Right ventricle myocardium superior (tissue), 1 donor: ENCODE measurements at places on chromosomes 13 and 19. TPM values are rescaled to one million over a fixed set of nuclear protein-coding genes. Genes with fewer than 3 reads are reported as not detected.

- DNase-seq = no peak
These were observed at the start of gene RTBDN for GRCh38 chr19:12834566-12834943. RTBDN (minus strand) TSS chr19:12834579; CDS start chr19:12829979, 4,600 bp downstream.

DNA sequence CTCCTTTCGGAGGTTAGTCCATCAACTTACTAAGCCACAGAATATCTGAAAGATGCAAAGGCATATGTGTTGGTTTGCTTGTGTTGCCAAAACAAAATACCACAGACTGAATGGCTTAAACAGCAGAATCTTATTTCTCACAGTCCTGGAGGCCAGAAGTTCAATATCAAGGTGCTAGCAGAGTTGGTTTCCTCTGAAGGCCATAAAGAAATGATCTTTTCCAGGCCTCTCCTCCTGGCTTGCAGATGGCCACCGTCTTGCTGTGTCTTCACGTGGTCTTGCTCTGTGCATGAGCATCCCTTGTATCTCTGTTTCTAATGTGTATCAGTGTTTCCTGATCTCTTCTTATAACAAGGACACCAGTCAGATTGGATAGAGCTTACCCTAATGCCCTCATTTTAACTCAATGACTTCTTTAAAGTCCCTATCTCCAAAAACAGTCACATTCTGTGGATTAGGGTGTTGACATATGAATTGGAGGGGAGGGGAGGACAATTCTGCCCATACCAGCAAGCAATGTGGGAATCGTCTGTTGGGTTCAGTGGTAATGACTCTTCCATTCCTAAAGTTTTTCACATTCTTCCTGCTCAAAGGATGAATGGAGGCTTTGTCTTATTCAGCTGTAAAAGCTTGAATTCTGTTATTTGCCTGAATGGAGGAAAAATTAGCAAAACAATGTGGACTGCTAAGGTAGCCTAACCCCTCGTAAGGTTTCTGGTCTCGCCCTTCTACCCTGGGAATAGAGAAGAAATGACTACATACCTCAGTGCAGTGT lies 715.7 kb downstream of the DIAPH3 start:
- no peak for DNase-seq

GRCh38 chr13:40026174-40026585 lies 370.7 kb downstream of the COG6 start:
- no peak for DNase-seq

DNA sequence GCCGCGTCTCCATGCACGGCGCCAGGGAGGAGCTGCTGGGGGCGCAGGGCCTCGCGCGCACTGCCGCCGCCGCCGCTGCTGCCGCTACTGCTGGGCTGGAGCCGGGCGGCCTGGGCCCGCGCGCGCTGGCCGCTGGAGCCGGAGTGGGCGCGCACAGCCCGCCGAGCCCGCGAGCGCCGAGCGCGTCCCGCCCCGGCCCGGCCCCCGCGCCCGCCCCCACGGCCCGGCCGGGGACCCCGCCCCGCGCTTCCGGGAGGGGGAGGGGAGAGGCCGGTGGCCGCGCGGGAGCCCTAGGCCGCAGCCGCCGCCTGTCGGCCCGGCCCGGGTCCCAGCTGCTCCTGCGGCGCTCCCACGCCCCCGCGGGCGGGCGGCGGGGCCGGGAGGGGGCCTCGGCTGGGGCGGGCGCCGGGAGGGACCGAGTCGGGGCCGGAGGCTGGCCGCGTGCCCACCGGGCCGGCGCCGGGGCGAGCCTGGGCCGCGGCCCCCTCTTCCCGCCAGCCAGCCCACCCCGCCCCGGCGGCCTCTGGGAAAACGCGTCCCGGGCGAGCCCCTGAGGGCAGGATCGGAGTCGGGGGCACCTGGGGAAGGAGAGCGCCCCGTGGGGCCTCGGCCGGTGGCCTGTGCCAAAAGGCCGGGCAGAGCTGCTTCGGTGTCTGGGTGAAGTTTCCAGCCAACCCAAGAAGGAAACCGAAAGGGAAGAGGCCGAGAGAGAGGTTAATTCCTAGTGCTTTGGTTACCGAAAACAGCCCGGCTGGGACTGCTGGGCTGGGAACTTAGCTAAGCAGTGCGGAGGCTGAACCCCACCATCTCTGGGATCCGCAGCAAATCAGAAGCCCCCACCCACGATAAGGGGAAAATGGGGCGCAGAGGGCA lies at the start of gene STK24:
TSS of gene STK24 (minus strand) at position 145 of the 873 bp plus-strand sequence. CDS start 321 bp downstream, outside the sequence.
- DNase-seq = peak; percentile 81

GRCh38 chr13:41746259-41746658 lies 214.7 kb downstream of the VWA8 start:
- DNase-seq = no peak

The MCEMP1 gene
- 0.67 TPM for total RNA-seq

DNA sequence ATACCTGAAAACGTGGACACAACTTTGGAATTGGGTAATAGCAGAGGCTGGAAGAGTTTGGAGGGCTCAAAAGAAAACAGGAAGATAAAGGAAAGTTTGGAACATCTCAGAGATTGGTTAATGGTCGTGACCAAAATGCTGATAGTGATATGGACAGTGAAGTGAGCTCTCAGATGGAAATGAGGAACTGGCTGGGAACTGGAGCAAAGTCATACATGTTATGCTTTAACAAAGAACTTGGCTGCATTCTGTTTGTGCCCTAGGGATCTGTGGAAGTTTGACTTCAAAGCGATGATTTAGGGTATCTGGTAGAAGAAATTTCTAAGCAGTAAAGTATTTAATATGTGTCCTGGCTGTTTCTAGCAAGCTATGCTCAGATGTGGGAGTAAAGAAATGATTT lies 136.2 kb downstream of the DNAJC3 start:
- no peak for DNase-seq
